ENCODE measurements at places on chromosomes 2 and 18. TPM values are rescaled to one million over a fixed set of nuclear protein-coding genes. Genes with fewer than 3 reads are reported as not detected.

Gene TEX44
- not detected for total RNA-seq

Gene GRB14
- total RNA-seq = 2.0 TPM

Gene CXCR4
- 0.54 TPM for total RNA-seq

Gene CCDC141
- total RNA-seq = not detected

Gene NYAP2
- not detected for total RNA-seq

Gene DQX1
- total RNA-seq = 4.3 TPM

Gene EIPR1
- 42.9 TPM for total RNA-seq

Gene FTCDNL1
- 2.5 TPM for total RNA-seq

All from MCF 10A (cell line).